LNCaP clone FGC (cell line): ENCODE measurements at places on chromosomes 3 and 15.

DNA sequence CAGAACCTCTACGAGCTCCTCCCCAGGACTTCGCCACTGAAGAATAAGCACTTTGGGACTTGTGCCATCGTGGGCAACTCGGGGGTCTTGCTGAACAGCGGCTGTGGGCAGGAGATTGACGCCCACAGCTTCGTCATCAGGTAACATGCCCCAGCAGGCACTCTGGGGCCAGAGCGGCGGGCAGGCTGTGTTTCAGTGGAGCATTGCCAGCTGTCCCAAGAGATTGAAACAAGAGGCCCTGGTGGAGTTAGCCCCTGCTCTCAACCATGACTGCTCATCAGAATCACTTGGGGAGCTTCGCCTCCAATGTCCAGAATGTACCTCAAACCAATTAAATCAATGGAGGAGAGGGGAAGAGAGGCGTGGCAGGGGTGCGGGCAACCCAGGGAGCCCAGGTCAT, 44.8 kb downstream of the ST8SIA2 start:
- no peak for DNase-seq

DNA sequence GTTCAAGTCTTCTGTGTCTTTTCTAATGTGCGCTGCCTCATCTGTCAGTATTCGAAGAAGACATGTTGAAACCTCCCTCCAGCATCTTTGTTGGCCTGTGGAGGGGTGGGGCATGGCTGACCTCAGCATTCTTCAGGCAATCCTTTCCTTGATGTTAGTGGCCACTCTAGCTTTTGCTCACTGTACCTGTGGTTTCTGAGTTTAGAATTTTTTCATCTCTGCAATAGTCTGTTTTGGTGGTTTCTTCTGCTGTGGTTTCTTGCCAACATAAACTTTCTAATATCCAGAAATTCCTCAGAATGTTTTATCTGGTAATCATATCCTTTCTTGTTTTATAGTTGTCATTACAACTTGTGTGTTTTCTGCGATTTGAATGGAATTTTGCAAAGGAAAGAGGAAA, 251.3 kb upstream of the NR2E3 start:
- DNase-seq, result no peak

DNA sequence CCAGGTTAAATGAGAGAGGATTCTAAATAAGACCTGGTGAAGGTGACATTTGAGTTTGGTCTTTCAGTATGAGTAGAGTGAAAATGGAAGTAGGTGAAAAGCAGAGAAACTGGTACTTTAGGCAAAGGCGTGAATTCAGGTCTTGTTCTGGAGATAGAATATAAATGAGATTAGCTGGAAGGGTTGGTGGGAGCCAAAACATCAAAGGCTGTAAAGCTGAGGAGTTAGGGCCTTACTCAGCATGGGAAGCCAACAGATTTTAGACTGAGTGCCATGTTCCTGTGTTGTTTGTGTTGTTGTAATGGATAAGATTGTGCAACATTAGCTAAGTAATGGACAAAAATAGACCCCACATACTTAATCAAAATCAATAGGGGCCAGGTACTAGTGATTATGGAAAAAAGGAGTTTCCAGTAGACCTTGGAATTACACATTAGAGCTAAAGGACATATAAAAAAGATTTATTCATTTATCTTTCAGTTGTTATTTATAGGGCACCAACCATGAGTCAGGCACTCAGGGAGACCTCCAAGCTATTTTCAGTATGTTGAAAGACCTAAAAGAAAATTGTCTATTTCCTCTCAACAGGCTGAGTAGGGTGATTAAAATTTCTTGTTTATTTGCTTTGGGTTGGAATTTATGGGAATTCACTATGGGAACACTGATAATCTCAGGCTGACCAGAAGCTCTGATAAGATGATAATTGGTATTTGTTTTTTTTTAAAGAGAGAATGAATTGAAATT, 20.8 kb downstream of the ARL14 start:
- DNase-seq, result no peak

DNA sequence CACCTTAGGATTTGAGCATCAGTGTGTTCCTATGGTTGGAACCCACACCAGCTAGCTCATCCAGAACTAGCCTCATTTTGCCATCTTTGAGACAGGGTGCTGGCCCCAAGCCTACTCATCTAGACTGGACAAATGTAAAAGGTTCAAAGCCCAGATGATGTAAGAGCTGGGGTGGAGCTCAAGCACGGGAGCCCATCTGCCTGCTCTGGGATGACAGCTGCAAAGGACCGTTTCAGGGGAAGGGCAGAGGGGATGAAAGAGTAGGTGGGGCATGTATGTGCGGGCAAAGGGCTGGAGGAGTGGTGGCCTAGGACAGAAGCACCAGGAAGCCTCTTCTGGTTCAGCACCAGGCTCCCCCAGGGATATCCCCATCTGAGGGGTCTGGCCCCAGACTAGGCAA, 15.8 kb downstream of the CLK3 start:
- DNase-seq, result no peak

DNA sequence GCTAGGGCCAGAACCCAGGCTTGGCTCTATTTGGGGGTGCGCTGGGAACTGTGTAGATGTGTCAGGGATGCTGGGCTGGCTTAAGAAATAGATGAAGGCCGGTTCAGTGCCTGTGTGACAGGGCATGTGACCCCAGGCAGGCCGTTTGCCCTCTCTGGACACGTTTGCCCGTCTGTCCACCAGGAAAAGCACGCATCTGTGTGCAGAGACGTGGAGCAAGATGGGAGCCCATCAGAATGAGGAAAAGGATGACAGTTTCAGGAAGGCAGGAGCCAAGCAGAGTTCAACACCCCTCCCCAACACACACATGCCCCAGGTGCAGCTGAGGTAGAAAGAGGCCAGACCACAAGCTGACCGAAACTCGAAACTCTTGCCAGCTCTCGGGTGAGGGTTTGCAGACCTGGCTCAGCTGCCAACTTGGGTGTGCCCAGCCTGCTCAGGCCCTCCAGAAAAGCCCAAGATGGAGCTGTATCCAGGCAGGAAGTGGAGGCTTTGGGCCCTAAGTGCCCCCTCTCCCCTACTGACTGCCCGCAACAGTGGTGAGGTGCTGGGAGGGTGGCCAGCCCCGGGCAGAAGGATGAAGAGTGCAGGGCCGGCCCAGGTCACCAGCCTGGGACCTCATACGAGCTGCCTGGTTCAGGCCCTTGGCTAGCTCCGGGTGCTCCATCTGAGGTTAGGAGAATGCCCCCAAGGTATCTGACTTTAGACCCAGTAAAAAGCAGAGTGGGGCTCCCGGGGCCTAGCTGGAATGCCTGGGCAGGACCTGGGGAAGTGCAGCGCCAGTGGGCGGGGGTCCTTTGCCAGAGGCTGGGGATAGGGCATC, 10.2 kb upstream of the MESP1 start:
- no peak for DNase-seq

GRCh38 chr3:150410311-150411105, 2.4 kb downstream of the TSC22D2 start:
- DNase-seq, result no peak

- DNase-seq, result no peak
These were observed 28.9 kb downstream of the UBE2E2 start for GRCh38 chr3:23232016-23232415.

DNA sequence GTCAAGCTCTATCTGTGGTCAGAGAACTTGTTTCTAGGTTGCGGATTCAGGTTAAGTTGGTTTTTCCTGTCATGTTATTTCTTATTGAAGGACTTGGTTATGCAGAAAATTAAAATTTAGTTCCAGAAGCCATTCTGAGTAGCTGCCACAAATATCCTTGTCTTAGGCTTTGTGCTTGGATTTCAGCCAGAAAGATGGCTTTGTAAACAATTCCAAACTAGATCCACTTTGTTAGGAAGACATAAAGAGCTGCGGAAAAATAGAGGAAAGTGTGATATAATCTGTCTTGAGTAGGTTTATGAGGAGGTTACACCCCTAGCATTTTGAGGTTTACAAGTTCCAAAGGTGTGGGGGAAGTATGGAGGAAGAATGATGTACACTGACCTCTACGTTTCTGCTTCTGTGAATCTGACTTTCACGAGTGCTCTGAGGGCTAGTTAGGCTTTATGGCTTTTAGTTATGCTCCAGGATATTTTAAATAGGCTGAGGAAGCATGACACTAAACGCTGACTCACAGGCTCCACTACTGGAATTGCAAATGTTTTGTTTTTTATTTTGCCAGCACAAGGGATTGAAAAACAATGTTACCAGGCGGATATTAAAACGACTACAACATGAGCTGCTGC, 46.3 kb upstream of the UTS2B start:
- DNase-seq, result peak; percentile 46

GRCh38 chr3:57960174-57960505, 48.1 kb upstream of the FLNB start:
- no peak for DNase-seq

- DNase-seq, result no peak
These were observed 77.1 kb downstream of the MEX3B start for GRCh38 chr15:81968691-81969090.

DNA sequence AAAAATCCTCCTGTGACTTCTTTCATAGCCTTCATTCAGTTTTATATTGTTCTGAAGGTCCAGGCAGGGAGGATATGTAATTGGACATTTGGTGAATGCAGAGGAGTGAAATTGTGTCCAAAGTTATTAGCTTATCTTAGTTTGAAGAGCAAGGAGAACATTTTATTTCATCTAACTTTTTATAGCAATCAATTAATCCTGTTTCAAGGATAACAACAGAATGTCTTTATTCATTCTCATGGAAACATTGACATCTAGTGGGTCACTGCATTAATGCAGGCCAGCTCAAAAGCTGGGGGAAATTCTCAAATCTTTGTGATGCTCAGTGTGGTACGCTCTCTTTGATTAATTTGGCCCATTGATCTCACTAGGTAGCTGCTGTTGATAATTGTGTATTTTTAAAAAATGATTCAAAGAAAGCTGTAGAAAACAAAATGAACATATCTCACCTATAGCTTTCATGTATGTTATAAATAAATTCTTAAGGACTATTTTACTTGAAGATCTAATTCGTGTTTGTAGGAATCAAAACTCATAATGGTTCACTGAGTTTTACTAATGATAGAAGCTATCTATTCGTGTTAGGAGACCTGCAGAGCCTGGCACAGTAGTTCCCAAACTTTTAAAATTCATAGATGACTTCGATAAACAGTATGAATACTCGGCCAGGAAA, 150.8 kb upstream of the KCNMB2 start:
- DNase-seq, result no peak

GRCh38 chr3:190205739-190206138, 85.0 kb upstream of the P3H2 start:
- DNase-seq, result no peak

DNA sequence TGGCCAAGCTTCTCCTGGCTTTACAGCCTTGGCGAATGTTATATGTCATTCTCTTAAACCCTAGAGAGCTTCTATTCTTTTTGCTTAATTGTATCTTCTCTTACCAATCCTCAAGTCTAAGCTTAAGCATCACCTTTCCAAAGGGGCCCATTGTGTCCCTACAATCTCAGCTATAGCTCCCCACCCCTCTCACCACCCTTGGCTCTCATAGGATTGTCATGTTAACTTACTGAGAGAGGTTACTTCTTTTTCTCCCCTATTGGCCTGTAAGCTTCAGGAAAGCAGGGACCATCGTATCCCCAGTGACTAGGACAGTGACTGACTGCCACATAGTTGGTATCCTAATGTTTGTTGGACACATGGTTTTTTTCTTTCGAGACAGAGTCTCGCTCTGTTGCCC, 43.3 kb upstream of the LMOD3 start:
- no peak for DNase-seq

DNA sequence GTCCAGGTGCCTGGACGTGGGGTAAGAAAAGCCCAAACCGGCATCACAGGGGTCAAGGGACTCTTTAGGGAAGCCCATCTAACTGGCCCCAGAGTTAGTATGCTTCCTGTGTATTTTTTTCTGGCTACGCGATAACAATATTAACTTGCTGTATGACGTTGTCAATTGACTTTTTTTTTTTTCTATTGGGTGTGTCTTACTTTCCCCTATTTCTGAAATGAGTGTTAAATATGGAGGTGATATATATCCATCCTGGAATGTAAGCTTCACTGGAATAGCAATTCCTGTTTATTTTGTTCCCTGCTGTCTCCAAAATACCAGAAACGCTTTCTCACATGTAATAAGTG, 598 bp upstream of the GMNC start:
- no peak for DNase-seq

- DNase-seq, result no peak
These were observed 848.6 kb downstream of the PDCD6IP start for GRCh38 chr3:34646911-34647460.

GRCh38 chr3:189389346-189389745, 217.6 kb downstream of the TPRG1 start:
- DNase-seq, result no peak

- DNase-seq, result no peak
These were observed 4.7 kb downstream of the AMT start for GRCh38 chr3:49417516-49418120.

GRCh38 chr3:50587806-50588758, 18.8 kb downstream of the HEMK1 start:
- DNase-seq, result no peak

GRCh38 chr15:63198371-63199250, 9.2 kb downstream of the RAB8B start:
- DNase-seq, result no peak

- DNase-seq, result no peak
These were observed 33.7 kb downstream of the KIF7 start for GRCh38 chr15:89621547-89621946.

- DNase-seq, result no peak
These were observed 12.9 kb downstream of the CCDC80 start for GRCh38 chr3:112627919-112628466.

DNA sequence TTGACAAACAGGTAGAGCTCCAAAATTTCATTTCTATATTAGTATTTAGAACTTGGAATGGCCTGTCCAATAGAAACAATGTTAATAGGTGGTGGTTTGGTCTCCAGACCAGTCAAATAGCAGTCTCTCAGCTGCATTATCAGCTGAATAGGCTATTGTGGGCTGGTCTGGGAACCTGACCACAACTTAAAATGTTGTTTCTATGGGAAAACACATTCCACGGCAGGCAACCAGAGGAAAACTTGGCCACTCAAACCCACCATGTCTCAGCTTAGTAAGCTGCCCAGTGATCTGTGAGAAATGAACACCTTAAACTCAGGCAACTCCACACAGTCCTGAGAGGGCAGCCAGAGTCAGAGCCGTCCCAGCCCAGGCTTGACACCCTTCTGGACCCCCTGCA, 20.4 kb downstream of the FBN1 start:
- no peak for DNase-seq
